ENCODE measurements at places on chromosomes 2 and 18.

- no peak for DNase-seq
These were observed 4.8 kb downstream of the LIPT1 start for GRCh38 chr2:99159594-99159993.

DNA sequence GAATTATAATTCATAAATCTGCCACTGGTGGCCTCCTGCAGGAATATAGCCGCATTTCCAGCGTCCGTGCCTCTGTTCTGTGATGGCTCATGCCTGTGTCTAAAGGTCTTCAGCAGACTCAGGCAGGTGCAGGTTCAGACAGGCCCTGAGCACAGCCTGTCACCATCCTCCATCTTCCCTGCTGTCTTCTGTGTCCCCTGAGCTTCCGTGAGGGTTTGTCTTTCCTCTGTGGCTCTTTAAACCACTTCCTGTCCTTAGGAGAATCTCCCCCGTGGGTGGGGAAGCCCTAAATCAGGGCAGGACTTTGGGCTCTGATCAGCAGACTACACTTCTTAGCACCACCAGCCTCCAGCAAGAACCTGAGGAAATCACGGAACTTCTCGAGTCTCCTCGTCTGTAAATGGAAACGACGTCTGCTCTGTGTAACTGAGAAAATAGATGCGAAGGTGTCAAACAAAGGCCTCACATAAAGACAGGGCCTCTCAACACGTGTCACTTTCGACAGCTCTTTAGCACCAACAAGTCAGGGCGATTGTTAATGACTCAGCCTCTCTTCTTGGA is 24.1 kb upstream of the NFATC1 start:
- DNase-seq = no peak

DNA sequence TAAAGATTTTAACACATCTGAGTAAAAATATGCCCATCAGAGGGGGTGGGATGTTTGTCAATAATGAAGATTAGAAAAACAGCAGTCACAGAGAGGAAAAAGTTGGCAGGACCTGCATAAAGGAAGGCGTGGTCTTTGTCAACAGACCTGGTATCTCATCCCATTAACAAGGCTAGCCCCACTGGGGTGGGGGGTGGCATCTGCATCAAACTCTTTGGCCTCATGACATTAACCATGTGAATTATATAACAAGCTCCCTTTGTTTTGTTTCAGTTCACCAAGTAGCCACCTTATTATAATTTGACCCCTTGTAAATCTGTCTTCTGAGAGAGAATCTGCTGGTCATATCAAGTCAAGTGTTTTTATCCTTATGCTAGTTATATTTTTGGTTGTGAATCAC is 28.8 kb downstream of the NEMP2 start:
- no peak for DNase-seq

DNA sequence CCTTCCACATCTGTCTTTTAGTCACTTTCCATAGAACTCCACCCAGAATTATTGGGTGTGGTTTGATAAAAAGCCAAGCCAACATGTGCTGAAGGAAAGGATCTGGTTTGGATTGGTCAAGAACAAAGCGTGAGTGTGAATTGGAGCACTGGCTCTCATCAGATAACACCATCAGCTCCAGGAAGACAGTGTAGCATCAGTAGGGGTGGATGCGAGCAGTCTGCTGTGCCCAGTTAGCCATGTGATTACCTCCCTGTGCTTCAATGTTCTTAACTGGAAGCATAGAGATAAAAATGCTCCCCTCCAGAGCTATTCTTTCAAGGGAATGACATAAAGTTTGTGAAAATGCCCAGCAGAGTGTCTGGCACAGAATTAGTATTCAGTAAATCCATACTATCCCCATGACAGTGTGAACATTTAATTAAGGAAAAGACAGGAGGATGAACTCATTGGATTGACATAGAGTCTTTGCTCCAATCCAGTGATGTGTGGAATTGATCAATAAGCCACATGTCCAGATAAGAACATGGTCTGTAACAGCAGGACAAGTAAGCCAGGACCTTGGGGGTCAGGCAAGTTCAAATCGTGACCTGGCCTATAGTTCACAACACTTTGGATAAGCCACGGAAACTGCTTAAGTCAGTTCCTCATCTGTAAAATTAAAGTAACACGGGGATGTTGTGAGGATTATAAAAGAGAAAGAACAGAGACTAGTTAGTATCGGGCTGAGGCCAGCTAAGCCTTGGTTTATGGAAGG is 68.0 kb downstream of the FAM124B start:
- DNase-seq = no peak

- no peak for DNase-seq
These were observed 126.7 kb upstream of the COPS8 start for GRCh38 chr2:236959036-236959435.

- DNase-seq = no peak
These were observed 88.8 kb upstream of the ASB18 start for GRCh38 chr2:236352761-236353593.

DNA sequence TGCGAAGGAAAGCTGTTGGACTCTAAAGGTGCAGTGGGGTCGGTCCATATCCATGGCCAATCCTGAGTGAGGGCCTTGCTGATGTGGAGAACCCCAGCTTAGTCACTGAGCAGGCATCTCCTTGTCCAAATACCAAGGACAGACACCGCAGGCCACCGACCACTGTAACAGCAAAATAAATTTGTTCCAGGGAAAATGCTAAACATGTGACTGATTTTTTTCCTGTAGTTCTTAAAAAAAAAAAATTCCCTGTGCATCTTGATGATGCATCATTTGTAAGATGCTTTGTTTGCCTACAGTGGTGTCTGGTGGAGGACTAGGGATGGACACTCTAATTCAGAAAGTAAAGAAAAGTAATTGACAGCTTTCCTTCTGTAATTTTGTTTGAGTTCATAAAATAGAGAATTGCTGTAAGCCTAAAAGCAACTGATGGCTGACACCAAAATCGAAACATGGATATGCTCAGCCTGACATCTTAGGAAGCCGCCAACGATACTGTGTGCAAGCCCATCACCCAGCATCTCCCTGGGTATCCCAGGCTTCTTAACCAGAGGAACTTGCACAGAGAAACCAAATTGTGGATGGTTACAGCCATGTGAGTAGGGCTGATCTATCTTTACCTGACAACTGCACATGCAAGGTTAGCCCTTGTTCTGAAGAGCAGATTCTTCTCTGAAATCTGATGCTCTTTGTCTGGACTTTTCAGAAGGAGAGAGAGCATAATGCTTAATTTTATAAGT is 188.6 kb downstream of the ARL4C start:
- no peak for DNase-seq

Data from stimulated activated CD8-positive, alpha-beta memory T cell treated with anti-CD3 and anti-CD28 coated beads, Interleukin-15, amount 100 ng/mL, for 4 hours (primary cell).